ENCODE measurements at places on chromosomes 11 and 22.

GRCh38 chr11:20566591-20567434, 32.6 kb upstream of the SLC6A5 start:
- no peak for DNase-seq

DNA sequence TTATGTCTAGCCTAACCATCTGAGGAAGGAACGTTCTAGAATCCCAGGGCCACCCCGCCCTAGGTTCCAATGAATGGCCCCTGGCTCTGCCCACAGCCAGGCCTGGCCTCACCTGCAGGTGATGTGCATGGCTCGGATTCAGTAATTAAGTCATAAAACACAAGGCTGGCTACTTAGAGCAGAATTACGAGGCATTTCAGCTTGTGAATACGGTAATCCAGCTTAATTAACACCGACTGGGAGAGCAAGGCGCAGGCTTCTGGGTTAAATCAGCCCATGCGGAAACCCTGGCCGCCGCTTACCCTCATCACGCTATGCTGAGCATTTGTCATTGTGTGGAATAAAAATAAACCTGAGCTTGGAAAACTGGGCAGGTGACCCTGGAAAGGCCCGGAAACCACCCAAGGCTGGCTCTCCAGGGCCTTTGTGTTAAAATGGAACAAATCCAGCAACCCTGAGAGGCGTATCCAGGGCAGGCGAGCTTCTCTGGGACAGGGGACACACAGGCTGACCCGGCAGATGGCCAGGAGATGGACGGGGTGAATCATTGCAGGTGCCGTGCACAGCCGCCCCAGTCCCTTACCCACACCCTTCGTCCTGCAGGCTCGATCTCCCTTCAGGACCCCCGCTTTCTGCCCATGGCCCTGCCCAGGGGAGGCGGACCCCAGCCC, 220.2 kb downstream of the CTTN start:
- DNase-seq, result no peak

DNA sequence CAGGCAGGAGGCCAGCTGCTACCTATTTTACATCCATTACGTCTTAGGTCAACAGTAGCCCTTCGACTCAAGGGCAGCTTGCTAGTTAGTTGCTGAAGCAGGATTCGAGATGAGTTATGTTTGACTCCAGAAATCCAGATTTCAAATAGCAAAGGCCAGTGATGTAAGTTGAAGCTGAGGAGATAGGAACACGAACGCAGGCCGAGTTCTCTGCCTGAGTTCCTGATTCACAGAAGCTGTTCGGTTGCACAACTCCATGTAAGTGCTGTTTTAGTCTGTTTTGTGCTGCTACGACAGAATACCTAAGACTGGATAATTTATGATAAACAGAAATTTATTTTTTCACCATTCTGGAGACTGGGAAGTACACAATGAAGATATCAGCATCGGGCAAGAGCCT, 111.2 kb downstream of the SLC1A2 start:
- DNase-seq, result no peak

DNA sequence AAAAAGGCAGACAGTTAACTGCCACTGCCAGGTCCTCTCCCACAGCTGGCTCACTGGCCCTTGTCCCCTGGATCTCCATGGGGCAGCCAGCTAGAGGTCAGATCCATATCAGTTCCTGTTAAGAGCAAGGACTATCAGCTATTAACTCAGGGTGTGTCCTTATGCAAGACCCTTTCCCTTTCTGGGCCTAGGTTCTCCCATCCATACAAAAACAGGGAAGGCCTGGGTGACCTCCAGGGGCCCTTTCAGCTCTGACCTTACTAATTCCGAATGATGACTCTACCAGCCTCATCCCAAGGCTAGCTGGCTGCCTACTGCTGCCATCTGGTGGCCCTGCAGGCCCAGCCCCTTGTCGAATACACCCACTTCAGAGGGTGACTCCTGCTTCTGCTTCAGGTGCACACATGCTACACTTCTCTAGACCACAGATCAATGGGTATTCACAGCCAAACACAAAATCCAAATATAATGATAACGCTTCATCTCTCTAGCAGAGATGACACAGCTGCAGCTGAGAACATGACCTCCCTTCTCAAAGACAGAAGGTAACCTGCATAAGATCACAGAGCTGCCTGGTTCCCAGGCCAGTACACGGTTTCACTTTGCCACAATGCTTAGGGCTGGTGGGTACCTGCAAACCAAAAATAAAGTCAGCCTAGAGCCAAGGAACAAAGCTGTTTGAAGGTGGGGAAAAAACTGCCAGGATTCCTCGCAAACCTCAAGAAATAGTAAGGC, 34.1 kb downstream of the SERGEF start:
- no peak for DNase-seq

- no peak for DNase-seq
Measured at GRCh38 chr11:48019217-48019584, 38.8 kb downstream of the PTPRJ start.

- DNase-seq, result no peak
Measured at GRCh38 chr22:39317084-39317774, 2.2 kb downstream of the RPL3 start.

GRCh38 chr11:11135820-11136476, 217.1 kb downstream of the CSNK2A3 start:
- DNase-seq, result no peak

GRCh38 chr22:19203834-19204233, 25.3 kb upstream of the SLC25A1 start:
- no peak for DNase-seq

DNA sequence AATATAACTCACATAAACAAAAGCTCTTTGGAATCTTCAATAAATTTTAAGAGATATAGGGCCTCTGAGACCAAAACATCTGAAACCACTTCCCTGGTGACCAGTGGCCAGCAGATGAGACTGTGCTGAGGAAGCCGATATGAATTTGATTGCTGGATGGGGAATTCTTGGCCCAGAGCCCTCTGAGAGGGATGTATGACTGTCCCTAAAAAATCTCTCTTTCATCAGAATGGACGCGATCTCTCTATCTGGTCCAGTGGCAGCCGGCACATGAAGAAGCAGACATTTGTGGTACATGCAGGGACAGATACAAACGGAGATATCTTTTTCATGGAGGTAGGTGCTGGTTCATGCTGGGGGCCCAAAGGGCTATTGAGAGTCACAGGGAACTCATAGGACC, 37.5 kb downstream of the MYBPC3 start:
- no peak for DNase-seq

- no peak for DNase-seq
Measured at GRCh38 chr11:21460082-21460481, 732.8 kb upstream of the ANO5 start.

DNA sequence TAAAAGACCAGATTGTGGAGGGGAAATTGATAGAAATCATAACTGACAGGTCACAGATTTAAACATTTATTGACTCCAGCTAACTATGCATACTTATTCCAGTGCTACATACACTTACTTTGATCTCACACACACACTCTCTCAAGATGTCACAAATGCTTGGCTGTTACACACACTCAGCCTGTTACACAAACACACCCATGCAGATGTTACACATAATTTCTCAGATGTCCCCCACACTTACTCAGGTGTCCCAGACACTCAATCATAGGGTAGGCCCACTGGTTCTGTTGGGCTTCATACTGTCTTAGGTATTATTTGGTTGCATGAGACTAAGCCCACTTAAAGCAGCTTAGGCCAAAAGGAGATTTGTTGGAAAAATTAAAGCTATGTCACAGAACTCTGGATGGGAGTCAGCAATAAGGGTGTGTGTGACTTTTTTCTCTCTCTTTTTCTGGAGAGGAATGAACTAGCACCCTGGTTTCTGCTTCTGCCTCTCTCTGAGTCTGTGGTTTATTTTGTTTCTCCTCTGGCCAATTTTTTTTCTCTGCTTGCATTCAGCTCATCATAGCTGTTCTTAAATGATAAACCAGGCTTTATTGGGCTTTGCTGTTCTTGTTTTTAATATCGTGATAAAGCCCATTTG, 179.4 kb downstream of the INSC start:
- DNase-seq, result no peak

DNA sequence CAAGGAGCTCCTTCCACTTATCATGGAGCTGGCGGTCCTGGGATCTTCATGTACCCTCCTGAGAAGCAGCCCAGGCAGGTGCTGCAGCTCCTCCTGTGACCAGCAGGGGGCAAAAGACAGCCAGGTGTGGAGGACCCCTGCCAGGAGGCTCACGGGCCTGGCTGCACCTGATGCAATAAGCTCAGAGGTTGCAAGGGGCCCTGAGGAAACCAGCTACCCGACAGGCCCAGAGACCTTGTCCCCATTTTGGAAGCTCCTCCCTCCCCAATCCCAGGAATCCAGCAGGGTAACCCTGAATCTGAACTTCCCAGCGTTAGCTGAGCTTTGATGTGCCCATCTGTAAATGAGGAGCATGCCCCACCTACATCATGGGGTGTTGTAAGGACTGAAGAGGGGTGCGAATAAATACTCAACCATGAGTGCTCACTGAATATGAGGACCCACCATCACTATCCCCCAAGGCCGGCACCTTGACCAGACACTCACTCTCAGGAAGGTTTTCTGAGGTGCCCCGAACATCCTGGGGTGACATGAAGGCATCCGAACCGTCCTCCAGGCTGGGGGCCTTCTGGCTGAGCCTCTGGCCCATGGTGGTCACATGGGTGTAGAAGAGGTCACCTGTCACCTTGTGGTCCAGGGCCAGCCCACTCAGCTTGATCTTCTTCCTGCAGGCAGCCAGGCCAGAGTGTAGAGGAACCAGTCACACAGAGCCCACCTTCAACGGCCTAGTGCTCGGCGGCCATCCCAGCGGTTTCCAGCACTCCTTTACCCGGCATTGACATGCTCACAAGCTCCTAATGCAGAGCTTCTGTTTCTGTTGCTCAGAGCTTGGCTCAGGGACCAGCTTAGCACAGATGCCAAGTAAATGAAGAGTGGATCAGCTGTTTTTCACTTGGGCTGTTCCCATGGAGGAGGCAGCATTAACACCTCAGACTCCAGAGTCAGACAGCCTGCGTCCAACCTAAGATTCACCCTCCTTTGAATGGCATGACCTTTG, 21.7 kb downstream of the SLC43A1 start:
- DNase-seq, result no peak

DNA sequence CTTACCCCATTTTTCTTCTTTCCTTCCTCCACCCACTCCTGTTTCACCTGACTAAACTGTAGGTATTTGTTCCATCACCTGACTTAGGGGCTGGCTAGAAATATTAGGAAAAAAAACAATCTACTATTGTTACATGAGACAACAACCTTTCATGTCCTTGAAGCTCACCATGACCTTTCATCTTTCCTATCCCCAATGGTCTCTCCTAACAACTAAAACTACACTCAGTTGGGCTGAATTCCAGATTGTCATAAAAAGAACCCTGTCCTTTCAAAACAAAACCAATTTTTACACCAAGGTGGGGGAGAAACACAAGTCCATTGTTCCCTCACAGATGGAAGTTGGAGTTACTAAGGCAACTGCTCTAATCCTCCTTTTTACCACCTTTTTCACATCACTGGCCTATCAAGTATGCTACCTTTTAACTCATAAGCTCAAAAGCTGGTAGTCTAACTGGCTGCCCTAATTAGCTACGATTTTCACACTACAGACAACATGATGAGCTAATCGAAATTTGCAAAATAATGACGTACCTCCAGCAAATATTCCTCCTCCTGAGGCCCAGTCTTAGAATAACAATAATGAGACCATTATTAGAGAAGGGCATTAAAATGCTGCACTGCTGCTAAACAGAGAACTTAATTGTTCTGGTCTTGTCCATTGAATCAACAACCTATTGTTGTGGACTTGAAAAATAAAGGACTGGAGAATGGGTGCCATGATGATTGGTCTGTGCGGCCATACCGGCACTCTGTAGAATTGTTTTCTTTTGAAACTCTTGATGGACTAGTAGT, 46.5 kb upstream of the SOX6 start:
- no peak for DNase-seq

DNA sequence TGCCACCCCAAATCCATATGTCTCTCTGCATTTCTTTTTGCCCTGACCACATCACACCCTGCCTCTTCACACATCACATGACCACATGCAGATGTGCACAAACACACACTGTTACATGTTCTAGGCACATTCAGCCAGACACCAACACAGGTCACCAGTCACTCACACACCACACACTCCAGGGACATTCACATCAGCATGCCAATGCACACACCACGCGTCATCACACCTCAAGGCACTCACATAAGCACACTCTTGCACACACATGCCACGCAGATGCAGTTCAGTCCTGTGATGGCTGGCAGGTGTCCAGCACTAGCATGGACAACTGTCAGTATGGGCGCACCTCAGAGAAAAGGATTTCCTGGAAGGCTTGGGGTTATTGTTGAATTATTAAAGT, 77.0 kb upstream of the MYOD1 start:
- DNase-seq, result no peak

GRCh38 chr22:22346401-22347107, 102.0 kb downstream of the VPREB1 start:
- DNase-seq, result no peak

GRCh38 chr11:27553186-27553585, 46.6 kb upstream of the LIN7C start:
- DNase-seq, result no peak

- no peak for DNase-seq
Measured at GRCh38 chr11:35664977-35665441, 2.4 kb downstream of the TRIM44 start.

DNA sequence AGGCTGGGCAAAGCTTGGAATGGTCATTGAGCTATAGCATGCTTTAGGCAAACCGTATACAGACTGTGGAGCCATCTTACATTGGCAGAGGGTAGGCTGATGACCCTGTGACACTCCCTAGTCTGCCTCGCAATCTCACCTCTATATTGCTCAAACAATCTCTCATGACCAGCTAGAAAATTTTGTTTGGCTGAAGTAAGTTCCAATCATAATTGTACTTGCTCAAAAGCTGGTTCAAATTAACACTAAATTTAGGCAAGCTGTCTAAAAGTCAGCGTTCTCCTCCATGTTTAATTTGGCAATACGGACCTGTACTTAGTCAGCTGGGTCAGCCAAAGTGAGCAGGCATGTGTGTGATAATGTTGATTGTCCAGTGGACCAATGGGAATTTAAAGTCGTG, 133.0 kb downstream of the SWAP70 start:
- no peak for DNase-seq

DNA sequence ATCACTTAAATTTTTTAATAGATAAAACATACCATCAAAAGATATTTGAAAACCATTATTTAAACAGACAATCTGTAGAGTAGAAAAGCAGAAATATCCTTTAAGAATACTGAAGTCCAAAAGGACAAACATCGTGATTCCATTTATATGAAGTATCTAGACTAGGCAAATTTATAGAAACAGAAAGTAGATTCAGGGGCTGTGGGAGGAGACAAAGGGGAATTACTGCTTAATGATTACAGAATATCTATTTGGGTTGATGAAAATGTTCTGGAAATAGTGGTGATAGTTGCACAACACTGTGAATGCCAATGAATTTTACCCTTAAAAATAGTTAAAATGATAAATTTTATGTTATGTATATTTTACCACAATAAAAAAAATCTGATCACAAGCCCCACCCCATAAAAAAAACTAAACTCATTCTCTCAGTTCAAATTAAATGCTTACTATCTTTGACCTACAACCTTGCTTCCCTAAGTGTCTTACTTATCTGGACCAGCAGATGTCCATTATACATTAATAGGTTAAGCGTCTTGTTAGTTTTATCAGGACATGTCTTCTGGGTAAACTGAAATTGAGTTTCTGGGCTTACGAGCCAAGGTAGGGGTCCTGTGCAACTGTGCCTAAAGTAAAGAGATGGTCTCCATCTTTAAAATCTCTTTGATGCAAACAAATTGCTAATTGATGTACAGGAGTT, 86.3 kb downstream of the FCHSD2 start:
- DNase-seq, result no peak

GRCh38 chr11:82117362-82117761, 616.3 kb downstream of the FAM181B start:
- DNase-seq, result no peak
